CD8-positive, alpha-beta memory T cell (primary cell): ENCODE measurements at places on chromosomes 5 and 9.

GRCh38 chr5:41773799-41774198 lies 96.4 kb downstream of the OXCT1 start:
- DNase-seq, result no peak

- no peak for DNase-seq
These were observed 189.2 kb downstream of the TSSK1B start for GRCh38 chr5:113245427-113246225.

DNA sequence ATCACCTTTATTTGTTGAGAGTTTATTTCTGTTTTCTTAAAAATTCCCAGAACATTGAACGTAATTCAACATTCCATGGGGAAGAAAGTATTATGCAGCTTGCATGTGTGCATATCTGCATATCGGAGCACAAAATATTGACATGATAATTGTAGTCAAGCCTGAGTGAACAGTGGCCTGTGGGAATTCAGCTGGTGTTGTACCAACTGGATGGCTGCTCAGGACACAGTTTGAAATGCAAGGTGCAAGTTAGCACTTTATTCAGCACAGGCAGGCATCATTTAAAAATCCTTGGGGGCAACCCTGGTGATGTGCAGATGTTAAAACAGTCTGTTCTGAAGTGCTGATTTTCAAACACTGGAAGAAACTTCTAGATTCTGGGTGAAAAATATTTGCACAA lies 82.4 kb downstream of the CNTLN start:
- DNase-seq, result no peak

GRCh38 chr9:7739595-7739994 lies 60.0 kb downstream of the DMAC1 start:
- no peak for DNase-seq

DNA sequence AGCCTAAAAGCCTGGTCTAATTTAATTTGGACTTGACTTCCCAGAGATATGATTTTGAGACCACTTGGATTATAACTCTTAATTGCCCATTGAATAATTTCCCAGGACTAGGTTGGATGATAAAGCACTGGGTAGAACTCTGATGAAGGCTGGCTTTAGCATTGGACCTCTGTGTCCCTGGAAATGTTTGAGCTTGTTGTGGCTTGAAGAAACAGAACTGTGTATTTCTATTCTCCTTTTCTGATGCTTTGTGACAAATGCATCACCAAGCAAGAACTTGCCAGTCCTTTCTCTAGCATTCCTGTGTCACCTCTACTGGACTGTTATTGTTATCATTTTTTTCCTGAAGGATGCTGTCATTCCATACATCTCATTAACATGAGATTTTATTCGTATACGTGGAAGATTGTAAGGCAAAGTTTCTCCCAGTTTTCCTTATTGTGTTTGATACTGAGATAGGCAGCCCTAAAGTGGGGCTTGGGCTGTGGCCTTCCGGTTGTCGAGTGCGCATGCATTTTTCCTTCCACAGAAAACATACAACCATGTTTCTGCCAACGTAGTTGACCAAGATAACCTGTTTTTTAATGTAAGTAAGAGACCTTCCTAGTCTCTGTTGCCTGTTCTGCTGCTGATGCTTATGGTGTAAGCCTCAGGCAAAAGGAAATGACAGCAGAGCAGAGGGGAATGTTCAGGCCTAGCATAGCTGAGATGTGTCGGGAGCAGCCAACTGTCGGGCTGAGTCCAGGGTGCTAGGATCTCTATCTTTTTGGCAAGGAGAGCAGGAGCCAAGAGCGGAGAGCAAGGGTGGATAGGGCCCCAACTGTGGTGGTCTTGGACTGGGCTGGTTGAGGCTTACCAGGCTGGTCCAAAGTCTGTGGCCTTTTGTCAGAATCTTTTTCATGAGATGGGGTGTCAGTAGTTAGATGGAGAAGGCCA lies 2.3 kb downstream of the NTRK2 start:
- DNase-seq, result no peak

- DNase-seq, result peak; percentile 14
These were observed 247.7 kb upstream of the ANKRD55 start for GRCh38 chr5:56480705-56481427.

DNA sequence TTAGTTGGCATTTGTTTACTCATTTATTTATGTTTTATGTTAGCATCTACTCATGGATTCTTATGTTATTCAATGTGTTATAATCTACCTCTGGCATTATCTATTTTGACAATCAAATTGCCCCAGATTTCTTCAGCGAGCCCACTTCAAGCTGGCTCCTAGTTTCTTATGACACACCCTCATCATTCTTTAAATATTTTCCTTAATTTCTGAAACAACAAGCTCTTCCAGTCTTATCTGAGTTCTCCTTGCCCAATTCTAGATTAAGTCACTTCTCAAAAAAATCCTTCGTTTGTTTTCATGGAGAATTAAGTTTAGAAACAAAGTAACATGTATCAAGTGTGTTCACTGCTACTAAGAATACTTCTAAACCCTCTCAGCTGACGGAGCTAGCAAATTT lies 229.8 kb downstream of the SEMA5A start:
- no peak for DNase-seq

DNA sequence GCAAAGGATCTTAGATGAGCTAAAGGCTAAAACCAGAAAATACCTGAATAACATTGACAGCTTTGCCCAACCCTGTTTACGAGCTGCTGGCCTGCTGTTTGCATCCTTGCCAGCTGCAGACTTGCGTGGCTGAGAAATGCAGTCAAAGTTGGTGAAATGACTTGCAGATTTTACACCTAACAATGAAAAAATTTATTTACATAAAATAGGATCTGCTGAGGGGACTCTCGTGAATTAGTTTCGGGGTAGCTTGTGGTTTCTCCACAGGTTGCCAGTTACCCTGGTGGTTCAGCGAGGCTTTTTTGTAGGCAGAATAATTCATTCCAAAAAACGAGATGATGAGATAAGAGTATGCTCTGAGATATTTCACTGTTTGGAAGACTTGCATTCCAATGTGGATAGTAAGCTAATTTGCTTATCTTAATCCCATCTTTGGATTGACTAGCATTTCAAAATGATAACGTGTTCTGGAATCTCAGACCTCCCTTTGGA lies 65.7 kb upstream of the FANCC start:
- DNase-seq, result no peak

GRCh38 chr5:6775571-6775970 lies 62.3 kb downstream of the TENT4A start:
- no peak for DNase-seq

DNA sequence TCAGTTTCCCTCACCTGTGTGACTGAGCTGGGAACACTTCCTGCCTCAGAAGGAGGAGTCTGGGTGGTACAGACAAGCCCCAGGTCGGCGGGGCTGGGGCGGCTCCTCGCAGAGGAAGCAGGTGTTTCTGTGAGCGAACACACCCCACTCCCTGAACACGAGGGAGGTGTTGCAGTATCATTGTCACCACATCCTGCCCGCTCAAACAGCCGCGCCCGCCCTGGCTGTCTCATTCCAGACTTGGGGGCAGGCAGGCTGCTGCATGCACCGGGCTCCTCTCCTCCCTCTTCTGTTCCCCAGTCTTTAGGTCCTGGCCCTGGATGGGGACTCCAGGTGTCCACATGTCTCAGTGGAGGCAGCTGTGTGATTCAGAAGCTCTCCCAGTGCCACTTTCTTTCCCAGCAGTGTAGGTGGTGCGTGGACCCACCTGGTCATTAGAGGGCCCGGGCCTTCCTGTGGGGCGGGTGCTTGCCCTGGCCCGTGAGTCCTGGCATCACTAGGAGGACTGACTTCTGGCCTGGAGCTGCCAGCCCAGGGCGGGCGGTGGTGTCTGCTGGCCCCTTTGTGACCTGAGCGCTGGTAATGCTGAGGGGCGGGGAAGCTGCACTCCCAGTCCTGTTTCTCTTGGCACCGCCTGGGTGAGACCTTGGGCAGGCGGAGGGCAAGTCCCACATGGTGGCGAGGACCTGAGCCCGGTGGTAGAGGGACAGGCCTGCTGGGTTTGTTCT lies 18.3 kb upstream of the PHYHD1 start:
- peak; percentile 71 for DNase-seq

DNA sequence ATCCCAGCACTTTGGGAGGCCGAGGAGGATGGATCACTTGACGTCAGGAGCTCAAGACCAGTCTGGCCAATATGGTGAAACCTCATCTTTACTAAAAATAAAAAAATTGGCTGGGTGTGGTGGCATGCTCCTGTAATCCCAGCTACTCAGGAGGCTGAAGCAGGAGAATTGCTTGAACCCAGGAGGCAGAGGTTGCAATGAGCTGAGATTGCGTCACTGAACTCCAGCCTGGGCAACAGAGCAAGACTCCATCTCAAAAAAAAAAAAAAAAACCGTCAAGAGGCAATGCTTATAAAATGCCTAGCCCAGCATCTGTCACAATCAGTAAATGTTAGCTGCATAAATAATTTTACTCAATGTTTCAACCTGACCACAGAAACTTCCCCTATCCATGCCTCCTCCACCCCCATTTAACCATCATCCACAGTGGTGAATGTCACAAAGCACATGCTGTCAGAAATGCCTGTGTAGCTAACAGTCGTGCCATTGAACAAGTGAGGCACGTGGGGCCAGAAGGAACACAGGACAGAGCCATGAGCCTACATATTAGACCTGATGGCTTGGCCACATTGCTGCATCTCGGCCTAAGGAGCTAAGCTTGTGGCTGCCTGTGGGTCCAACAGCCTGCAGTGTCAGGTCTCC lies 16.8 kb upstream of the TCOF1 start:
- no peak for DNase-seq

GRCh38 chr9:95213117-95213516 lies 104.4 kb downstream of the FANCC start:
- DNase-seq, result no peak

- no peak for DNase-seq
These were observed 17.5 kb downstream of the LCP2 start for GRCh38 chr5:170280011-170280493.

DNA sequence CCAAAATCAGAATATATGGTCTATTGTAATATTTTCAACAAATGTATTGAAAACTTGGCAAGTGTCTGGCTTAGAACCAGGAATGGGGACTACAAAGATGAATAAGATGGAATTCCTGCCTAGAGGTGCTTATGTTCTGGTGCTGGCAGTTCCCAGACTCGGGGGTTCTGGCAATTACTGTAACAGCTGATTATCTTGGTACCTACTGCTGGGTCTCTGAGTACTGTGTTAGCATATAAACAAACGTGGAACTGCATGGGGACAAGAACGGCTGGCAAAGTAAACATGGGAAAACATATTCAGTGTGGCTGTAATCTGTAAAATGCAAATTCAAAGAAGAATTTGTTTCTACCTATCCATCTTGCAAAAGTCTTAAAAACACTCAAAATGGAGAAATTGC lies 89.9 kb downstream of the SLC24A2 start:
- DNase-seq, result no peak

- no peak for DNase-seq
These were observed 183.0 kb upstream of the FTMT start for GRCh38 chr5:121668635-121669034.

DNA sequence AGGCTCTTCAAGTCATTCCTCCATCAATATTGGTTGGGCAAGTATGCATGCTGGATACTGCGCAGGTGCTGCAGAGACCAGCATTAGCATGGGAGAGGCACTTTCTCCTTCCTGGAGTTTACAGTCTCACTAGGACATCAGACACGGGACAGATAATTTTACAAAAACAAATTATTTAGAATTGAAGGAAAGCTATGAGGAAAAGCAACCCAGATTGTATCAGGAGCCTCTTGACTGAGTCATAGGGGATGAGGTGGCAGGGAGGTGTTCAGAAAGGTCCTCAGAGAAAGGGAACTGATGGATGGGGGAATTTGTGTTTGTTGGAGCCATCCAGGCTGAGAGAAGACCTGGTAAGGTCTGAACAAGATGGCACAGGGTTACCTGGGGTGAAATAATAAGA lies 24.5 kb upstream of the RAB14 start:
- DNase-seq, result no peak

GRCh38 chr5:156258934-156259333 lies 68.0 kb upstream of the SGCD start:
- no peak for DNase-seq

- DNase-seq, result no peak
These were observed 946.0 kb downstream of the NR2F1-AS1 start for GRCh38 chr5:92635001-92635461.

- DNase-seq, result no peak
These were observed 105.7 kb upstream of the ZNF618 start for GRCh38 chr9:113770396-113770795.

DNA sequence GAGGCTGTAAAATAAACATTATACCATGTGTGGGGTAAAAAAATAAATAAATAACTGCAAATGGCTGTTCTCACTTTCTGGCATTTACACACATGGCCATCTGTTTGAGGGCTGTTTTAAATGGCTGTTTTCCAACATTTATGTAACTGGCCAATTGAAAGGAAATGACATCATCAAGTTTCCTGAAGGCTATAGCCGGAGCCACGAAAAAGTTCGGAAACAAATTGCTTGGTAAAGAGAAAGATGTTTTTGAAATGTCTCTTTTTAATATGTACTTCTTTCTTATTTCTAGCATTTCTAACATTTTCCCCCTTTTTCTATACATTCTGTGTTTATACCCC lies 95.4 kb upstream of the DAB2 start:
- DNase-seq, result no peak

DNA sequence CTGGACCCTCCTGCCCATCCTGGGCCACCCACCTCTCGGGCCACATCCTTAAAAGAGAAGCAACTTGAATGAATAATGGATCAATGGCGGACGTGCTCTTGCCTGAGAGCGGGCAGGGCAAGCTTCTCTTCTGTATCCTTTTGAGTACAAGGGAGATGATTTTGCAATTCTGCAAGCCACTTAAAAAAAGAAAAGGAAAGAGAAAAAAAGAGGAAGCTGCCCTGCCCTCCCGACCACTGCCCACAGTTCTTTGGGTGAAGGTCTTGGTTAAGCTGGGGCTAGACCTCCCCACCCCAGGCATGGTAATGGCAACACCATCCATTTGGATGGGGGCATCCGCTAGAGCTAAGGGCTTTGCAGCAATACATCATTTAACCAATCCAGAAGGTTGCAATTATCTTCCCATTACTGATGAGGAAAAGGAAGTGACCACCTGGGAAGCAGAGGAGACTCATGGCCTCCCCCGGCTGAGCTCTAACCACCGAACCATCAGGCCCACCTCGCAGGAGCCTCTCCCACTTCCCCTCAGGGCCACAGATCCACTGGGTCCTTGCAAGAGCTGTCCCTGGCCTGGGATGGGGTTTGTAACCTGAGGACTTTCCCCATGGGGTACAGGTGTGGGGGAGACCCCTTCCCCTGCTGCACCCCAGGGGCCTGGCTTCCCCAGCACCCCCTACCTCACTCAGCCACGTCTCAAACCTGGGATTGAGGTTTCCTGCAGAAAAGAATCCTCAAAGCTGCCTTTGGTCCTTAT lies 27.8 kb upstream of the LAMC3 start:
- no peak for DNase-seq
